ENCODE measurements at places on chromosomes 16 and 17.

DNA sequence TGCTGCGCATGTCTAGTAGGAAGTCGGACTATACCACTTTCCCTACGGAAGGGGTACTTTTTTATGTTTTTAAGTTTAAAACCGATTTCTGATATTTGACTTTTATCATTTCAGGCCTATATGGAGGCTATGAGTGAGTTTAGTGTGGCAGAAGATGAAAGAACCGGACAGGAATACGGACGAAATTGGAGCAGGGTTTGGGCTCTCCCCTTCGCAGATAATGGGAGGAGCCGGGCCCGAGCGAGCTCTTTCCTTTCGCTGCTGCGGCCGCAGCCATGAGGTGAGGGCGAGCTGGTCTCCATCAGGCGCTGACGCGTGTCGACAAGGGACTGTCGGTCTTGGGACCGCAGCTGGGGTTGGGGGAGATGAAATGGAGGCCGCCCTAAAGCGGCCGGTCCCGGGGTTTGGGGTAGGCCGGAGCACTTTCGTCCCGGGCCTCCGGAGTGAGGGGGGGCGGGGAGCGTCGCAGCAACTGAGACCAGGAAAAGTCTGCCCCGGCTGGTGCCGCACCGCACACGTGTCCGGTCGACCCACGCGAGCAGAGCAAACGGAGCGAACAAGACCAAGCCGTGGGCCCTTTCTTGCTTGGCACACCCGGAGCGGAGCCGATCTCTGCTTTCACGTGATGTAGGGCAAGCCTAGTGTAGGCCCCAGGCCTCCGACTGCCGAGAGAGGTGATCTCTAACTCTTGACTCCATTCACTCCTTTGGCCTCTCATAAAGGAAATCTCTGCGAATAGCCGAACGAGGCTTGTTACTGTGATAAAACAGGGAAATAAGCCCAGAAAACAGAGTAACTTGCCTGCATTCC, at the start of gene RPL19:
Gene RPL19 (plus strand): TSS at position 214 of the 810 bp plus-strand sequence. CDS start 62 bp downstream, at position 276.
- peak; percentile 82 for DNase-seq

- DNase-seq, result no peak
These were observed 133.3 kb downstream of the ENGASE start for GRCh38 chr17:79207960-79208359.

- DNase-seq, result no peak
These were observed 2169.6 kb downstream of the TP53TG3F start for GRCh38 chr16:35628976-35629375.

- no peak for DNase-seq
These were observed 1449.7 kb downstream of the CDH8 start for GRCh38 chr16:60586493-60586892.

DNA sequence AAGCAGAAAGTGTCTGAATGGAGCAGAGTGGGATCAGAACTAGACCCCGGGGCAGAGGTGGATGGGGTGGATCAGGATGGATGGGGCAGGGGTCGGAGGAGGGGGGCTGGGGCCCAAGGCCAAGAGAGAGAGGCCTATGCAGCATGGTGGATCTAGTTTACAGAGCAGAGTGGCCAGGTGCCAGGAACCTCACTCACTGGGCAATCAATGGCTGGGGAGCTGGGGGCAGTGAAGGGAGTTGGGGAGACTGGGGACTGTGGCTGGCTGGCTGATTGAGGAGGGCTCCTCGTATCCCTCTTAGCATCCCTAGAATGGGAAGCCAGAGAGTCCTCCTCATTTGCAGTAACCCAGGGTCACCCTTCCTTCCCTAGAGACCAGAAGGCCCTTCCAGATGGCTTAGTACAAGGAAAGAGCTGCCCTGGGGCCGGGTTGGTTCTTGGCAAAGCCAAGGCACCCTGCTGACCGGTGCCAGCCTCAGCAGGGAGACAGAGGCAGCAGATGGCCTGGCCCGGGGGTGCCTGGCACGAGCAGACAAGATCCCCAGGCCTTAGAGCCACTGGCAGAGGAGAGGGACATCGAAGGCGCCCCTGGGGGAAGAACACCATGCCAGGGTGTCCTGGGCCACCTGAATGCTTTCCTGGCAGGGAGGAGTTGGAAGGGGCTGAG, 36.8 kb downstream of the SRCIN1 start:
- DNase-seq, result no peak

DNA sequence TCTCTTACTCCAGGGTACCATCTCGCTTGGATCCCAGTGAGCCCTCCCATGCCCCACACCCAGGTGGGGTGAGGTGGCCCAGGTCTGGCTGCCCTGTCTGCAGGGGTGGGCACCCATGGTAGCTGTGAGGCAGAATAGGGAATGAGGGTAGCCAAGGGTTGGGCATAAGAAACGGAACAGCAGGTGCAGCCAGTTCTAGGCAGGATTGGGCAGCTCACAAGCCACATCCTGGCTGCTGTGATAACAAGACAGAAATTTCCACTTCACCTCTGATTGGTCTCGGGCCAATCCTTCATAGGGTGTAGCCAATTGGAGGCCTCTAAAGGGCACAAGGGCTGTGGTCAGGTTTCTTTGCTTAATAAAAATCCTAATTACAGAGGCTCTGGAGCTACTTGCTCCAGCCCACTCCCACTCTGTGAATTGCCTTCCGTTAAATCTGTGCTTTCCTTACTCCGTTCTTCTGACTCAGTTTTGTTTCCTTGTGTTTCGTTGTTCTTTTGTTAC, 1.5 kb upstream of the ARHGDIG start:
- no peak for DNase-seq

DNA sequence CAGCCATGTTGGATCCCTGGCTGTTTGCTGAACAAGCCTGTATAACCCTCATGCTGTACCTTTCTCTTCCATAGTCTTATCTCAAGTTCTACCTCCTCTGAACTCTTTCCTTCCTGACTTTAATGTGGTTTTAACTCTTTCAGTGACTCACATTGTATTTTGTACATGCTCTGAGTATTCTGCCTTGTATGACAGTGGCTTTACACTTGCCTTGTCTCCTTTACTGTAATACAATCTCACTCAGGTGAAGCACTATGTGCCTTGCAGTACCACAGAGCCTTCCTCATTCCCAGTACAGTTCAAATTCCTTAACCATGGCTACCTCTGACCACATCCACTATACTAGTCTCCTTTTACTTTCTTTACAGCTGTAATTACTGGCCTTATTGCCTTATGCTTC, 14.1 kb downstream of the PSMD11 start:
- DNase-seq, result no peak

DNA sequence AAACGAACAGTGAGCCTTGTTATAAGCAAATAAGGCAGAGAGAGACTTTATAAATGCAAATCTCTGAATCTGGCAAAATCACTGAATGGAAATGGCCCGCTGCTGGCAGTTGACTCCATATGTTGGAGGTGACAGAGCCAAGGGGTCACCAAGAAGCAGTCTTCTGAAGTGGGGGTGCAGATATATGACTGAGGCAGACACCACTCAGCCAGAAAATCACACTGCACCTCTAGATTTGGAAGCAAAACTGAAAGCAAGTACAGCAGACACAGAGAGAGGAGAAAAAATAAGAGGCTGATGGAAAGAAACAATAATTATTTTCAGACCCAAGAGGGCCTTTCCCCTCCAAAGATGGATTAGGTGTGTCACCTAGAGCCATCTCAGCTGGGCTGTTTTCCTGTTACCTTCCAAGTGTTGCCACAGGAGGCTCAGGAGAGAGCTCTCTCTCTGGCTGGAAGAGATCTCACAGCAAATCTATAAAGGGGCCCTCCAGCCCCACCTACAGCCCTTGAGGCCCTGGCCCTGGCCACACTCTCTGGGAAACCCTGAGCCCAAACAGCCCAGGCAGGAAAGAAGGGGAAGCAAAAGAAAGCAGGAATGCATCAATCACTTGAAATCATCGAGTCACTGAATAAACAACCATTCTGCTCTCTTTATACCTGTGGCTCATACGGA, 585.1 kb upstream of the PSMD7 start:
- no peak for DNase-seq

GRCh38 chr16:88662222-88662842, 559 bp downstream of the MVD start:
- DNase-seq, result no peak

GRCh38 chr17:21240369-21241055, 12.7 kb downstream of the NATD1 start:
- no peak for DNase-seq

GRCh38 chr16:80007231-80007630, 406.7 kb upstream of the MAF start:
- DNase-seq, result no peak

GRCh38 chr16:75288181-75288580, 36.8 kb upstream of the BCAR1 start:
- DNase-seq, result no peak

All from HAP-1 (cell line).